ENCODE measurements at places on chromosomes 3 and 15.

DNA sequence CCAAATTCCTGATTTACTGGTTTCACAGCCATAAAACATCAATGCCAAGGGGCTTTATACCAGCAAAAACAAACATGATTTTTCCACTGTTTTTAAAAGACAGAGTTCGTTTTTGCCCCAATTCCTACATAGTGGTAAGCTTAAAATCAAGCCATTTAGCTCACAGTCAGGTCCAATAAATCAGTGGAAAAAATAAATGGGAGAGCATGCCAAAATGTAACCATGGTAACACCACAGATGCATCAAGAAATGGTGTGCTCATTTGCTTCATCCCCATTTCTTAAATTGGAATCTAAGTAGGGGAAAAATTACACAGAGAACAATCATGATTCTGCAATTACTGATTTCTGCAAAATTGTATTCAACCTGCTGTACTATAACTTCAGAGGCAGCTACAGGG, 418.8 kb downstream of the MAGI1 start:
- DNase-seq = no peak

GRCh38 chr3:190058521-190059241, 62.0 kb downstream of the P3H2 start:
- DNase-seq = no peak

DNA sequence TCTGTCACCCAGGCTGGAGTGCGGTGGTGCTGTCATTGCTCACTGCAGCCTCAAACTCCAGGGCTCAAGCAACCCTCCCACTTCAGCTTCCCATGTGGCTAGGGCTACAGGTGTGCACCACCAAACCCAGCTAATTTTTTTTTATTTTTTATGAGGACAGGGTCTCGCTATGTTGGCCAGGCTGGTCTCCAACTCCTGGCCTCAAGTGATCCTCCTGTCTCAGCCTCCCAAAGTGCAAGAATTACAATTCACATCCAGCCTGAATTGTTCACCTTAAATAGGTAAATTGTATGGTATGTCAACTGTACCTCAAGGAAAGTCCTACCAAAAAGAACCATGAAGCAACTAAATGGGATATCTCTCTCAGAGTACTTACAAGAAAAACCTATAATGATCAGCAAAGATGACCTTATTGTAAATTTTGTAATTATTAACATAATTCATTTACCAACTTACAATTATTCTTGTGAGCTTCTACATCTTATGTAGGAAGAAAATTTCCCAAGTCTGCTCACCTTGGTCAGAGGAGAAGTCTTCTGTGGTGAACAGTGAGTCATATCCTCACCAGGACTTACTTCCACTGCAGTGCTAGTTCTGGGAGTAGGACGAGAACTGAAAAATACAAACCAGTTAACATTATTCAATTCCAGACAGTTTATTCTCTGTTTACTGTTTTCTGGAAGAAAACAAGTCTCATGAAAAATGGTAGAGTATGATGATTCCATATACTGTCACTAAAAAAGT, 54.4 kb downstream of the ULK4 start:
- DNase-seq = no peak

DNA sequence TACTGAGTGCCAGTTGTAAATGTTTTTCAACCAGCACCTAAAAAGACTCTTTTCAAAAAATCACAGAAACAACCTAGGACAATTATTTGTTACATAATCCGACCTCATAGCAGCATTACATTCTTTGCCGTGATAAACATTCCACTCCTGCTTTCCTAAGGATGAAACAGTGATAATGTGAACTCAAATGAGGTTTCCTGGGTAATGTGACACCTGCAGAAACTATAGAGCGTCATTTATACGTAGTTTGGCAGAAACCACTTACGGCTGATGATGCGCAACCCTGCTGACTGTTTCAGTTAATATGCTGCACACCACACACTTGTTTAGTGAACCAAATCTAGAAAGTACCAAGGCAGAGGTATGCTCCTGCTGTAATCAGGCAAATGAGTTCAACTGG, 55.8 kb downstream of the SEMA6D start:
- no peak for DNase-seq

DNA sequence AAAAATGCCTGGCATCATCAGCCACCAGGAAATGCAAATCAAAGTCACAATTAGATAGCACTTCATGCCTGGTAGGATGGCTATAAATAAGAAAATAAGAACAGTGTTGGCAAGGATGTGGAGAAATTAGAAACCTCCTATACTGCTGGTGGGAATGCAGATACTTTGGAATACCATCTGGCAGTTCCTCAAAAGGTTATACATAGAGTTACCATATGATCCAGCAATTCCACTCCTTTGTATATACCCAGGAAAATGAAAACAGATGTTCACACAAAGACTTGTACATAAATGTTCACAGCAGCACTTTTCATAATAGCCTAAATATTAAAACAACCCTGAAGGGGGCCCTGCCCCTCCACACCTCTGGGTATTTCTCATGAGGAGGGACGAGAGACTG, 13.7 kb downstream of the ACSBG1 start:
- DNase-seq = no peak

DNA sequence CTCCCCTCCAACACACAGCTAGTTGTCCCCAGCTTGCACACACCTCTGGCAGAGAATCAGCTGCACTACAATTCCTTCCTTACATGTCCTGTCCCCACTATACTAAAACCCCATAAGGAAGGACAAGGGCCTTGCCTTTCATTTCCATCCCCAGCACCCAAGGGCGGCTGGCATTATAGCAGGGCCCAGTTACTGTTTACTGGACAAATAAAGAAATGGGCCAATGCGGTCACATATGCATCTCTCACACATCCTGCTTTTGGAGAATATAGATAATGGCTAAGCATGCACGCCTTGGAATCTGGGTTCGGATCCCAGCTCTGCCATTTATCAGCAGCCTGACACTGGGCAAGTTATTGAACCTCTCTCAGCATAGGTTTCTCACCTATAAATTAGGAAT, 99.1 kb downstream of the DAPK2 start:
- no peak for DNase-seq

GRCh38 chr3:186217820-186218164, 108.9 kb upstream of the ETV5 start:
- DNase-seq = no peak

DNA sequence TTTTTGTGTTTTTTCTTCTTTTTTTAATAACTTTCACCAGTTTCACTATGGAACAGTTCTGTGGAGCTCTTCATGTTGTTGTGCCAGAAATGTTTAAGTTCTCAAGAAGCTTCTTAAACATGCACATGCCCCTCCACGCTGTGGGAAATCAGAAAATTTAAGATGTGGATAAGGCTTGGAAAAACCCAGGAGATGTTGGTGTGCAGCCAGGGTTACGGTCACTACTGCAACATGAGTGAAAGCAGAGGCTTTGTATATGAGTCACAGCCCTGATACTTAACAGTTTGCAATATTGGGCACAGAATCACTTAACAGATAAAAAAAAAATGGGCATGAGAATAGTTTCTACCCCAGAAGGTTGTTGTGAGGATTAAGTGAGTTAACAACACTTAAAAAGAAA, 399.9 kb downstream of the LRTM1 start:
- no peak for DNase-seq

DNA sequence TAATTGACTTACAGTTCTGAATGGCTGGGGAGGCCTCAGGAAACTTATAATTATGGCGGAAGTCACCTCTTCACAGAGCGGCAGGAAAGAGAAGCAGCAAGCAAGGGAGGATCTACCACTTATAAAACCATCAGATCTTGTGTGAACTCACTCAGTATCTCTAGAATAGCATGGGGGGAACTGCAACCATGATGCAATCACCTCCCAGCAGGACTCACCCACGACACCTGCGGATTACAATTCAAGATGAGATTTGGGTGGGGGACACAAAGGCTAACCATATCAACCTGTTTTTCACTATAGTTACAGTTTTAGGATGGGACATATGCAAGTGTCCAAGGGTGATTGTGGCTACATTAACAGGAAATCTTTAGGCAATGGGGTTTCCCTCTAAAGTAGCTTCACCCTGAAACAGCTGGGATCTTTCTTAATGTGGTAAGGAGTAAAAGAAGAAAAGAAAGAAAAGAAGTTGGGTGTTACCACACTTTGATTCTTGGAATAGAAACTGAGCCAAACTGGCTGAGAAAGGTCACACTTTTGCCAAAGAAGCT, 453.8 kb downstream of the OTOL1 start:
- DNase-seq = no peak

- no peak for DNase-seq
Measured at GRCh38 chr3:24261521-24261920, 233.1 kb downstream of the THRB start.

DNA sequence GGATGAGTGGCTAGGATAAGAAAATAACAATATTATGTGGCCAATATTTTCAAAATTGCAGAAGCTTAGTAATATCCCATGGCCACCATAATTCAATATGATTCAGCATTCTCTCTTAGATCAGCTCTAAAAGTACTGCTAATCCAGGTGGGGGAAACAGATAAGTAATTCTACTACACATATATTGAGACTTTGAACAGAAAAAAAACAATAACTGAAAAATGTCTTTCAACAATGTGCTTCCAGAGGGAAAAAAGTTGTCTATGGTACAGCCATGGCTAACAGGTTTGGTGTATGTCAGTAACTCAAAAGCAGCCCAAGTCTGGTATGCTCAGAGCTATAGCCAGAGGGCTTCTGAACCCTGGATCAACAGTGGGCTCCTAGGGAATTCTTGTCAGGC, 42.4 kb upstream of the PPIB start:
- no peak for DNase-seq

- DNase-seq = no peak
Measured at GRCh38 chr3:69787436-69788168, 48.3 kb downstream of the MITF start.

DNA sequence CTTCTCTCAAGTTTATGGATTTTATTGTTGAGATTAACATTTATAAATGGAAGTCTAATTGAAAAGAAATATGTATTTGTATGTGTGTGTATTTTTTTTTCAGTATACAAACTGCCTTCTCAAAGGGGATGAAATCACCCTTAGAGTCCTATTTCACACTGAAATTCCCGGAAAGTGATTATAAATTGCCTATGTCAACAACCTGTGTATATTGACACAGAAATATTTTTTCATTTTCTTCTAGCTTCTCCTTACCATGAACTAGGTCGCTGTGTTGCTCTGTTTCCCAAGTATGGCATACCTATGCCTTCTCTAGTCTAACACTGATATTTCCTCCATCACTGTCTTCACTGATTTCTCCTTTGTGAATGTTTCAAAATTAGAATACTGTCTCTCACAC, 444.0 kb upstream of the AZI2 start:
- DNase-seq = no peak

GRCh38 chr15:57720867-57721266, 14.4 kb downstream of the POLR2M start:
- DNase-seq = no peak

DNA sequence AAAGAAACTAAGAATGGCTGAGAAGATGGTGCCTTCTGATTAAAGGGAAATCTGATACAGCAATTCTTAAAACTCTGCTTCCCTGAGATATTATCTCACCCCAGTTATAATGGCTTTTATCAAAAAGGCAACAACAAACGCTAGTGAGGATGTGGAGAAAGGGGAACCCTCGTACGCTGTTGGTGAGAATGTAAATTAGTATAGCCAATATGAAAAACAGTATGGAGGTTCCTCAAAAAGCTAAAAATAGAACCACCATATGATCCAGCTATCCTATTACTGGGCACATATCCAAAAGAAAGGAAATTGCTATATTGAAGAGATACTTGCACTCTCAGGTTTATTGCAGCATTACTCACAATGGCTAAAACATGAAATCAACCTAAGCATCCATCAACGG, 65.1 kb downstream of the GOLIM4 start:
- no peak for DNase-seq

GRCh38 chr15:29668120-29668602, 154.1 kb downstream of the TJP1 start:
- peak; percentile 15 for DNase-seq

GRCh38 chr3:152151216-152151876, 117.4 kb upstream of the MBNL1 start:
- DNase-seq = no peak

DNA sequence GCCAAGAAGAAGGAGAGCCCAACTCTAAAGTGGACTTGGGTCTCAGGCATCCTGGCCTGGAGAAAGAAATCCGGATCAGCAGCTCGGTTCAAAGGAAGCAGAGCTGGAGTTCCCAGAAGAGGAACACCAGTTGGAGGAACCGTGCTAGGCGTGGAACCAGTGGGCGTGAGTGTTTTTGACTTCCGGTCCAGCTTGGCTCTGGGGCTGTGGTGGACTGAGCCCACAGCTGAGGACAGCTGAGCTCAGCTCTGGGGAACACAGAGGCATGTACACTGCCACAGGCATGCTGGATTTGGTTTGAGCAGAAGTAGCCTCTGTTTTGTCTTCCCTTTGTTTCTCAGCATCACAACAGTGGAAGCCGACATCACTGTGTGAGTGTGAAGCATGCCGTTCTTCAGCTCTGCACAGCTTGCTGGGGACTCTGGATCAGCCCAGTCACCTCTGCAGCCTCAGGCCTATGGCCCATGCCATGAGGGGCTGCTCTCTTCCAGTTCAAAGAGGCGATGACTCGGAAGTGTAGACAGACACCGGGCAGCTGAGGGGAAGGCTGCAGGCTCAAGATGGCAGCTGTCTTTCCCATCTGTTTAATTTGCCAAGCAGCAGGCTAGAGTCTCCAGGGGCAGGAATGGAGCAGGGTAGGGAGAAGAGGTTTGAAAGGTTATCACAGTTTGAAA, 185.8 kb upstream of the UBE3A start:
- no peak for DNase-seq

- no peak for DNase-seq
Measured at GRCh38 chr3:47985381-47985780, 30.8 kb downstream of the MAP4 start.

DNA sequence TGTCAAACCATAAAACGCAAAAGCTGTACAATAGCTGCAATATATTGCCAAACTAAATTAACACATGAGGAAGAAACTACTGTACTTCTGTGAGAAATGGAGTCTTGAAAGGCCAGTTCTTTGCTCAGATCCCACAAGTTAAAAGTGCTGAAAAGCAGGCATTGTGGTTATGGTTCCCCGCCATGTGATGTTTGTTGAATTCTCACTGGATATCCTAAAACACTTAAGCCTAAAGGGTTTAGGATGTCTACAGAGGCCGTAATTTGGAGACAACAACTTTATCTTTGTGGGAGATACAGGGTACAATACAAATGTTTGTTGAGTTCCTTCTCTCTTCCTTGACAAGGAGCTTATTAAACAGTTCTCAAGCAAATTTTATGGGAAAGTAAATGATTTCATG, 53.2 kb downstream of the TMEM212 start:
- DNase-seq = no peak

DNA sequence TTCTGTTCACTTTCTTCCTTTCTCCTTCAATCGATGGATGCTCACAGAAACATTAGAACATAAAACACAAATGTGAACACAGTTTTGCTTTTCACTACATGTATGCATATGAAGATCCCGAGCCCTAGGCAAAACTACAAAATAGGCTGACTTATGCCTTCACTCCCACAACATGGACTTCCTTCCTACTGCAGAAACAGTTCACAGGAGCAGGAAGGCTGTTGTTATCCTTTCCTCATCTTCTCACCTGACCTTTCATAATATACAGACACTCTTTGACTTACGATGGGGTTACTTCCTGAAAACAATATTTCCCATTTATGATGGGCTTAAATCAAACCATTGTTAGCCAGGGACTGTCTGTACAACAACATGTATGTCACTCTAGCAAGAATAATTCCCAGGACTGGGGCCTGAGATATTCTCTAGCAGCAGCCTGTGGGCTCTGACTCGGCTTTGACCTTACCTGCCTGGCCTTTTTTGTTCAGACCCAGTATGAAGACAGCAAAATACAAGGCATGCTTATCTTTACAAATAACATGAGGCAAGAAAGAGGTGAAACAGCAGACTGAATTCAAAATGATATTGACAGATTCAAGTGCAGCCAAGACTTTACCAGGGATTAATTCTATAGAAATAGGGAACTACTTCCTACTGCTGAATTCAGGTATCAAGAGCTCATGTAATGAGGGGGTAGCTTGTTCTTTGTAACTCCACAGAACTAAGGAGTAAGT, 51.8 kb upstream of the PLXND1 start:
- no peak for DNase-seq
